ENCODE measurements at places on chromosomes 5 and 9. TPM values are rescaled to one million over a fixed set of nuclear protein-coding genes. Genes with fewer than 3 reads are reported as not detected.

GRCh38 chr9:136563646-136564325 is 17.9 kb upstream of the NOTCH1 start:
- no peak for DNase-seq

GRCh38 chr9:95491543-95492320 is 25.0 kb downstream of the PTCH1 start:
- no peak for DNase-seq

GRCh38 chr5:102834438-102834964 is 79.4 kb downstream of the PAM start:
- DNase-seq = no peak

- DNase-seq = no peak
Observed at GRCh38 chr5:82938901-82939725, 138.1 kb downstream of the TMEM167A start.

GRCh38 chr5:34501016-34501415 is 155.1 kb upstream of the RAI14 start:
- DNase-seq = no peak

DNA sequence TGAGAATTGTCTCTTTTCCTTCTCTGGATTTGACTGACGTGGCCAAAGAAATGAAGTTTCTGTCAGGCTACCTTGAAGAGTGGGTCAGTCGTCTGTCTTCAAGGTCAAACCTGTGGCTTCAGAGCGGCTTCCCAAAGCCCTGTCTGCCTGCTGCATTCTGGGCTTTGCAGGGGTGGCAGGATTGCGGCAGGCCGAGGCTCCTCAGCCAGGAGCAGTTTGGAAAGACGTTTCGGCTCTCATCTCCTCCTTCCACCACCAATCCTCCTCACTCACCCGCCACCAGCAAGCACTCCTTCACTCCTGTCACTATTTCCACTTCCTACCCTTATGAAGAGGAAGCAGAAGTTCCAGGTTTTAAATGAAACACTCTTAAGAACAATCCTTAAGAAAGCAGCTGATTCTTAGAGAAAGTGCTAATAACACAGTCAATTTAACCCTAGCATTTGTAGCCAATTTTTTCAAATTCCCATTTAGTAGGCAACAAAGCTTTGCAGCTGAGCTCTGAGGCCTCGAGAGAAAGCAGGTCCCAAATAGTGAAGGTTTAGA is 351.7 kb downstream of the ZNF608 start:
- DNase-seq = no peak

DNA sequence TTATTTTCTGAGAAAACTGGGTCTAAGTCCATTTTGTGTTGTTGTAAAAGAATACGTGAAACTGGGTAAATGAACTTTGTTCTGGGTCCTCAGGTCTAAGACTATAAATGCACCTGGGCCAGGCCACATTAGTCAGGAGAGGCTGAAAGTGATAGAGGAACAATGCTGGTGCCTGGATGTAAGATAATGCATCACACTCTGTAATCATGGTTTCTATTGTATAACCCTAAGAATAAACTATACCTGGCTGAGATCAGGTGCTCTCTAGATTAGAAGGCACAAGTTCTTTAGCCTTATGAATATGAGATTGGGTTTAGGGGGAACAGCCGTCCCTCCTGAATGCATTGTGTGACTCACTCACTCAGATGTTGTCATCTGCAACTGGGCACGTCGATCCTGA is 675.5 kb downstream of the HTR1A start:
- DNase-seq = no peak

- no peak for DNase-seq
Observed at GRCh38 chr9:8254541-8254940, 455.0 kb upstream of the DMAC1 start.

Gene FREM1
- 0.13 TPM for total RNA-seq

Gene NEUROG1
- not detected for total RNA-seq

Gene ADRB2
- total RNA-seq = 0.04 TPM

Gene IFNA21
- total RNA-seq = not detected

Gene ARHGEF28
- 0.07 TPM for total RNA-seq

Gene FPGS
- 90.2 TPM for total RNA-seq

Gene WDR55
- total RNA-seq = 36.1 TPM
